Activated naive CD4-positive, alpha-beta T cell (primary cell): ENCODE measurements at places on chromosomes 3 and 15.

- no peak for DNase-seq
These were observed 110.0 kb downstream of the RAB11A start for GRCh38 chr15:65979316-65979715.

DNA sequence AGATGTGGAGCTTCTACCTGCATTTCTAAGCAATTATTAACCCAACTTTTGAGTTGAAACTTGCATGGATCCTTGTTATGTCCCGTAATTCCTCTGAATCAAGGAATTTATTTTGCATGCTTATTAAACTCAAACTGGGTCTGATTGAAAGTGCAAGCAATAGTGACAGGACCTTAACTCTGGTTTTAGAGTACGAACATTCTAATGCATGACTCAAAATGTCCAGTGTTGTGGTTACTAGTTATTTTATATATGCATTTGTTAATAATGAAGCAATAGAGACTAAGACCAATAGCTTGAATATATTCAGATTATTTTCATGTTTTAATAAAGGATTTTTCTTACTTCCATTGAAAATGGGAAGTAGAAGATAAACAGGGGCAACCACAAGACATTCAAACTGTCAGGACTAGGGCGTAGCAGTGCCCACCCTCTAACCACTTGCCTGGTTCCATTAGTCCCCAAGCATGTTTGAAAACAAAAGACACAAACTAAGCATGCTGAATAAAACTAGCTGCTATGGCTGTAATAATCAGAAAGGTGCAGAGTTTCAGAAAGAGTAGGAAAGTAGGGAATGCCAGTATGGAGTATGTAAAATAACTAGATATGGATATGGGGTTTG lies 28.1 kb downstream of the OIP5 start:
- no peak for DNase-seq

DNA sequence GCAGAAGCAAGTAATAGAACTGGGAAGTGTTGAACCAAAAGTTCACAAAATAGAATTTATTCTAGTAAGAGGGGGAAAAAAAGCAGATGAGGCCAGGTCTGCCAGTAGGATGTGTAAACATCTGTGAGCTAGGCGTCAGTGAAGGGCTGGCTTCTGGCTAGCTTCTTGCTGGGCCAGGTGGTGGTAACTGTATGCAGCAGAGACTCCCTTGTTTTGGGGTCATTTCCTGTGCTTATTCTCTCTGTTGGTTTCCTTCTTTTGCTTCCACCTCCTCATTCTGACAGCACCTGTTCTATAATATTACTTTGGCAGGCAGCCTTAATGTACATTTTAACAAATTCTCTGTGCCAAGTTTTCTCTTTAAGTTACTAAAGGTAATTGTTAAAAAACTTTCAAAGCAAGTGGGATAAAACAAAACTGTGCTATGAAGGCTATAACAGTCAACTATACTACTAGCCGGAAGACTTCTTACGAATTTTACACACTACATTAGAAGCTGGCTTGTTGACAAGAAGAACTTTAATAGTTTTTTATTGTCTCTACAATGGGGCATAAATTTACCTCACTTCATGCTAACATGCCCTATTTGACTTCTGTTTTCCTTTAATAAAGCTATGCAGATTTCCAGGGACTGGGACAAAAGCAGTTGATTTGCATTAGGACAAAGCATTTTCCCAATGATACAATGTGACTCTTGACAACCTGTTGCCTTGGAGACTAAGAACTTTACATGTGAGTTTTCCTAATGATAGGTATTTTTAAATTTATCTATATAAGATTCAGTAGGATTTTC lies 318.8 kb upstream of the NAALADL2 start:
- no peak for DNase-seq

GRCh38 chr3:171687581-171687980 lies 122.7 kb downstream of the PLD1 start:
- DNase-seq, result no peak

DNA sequence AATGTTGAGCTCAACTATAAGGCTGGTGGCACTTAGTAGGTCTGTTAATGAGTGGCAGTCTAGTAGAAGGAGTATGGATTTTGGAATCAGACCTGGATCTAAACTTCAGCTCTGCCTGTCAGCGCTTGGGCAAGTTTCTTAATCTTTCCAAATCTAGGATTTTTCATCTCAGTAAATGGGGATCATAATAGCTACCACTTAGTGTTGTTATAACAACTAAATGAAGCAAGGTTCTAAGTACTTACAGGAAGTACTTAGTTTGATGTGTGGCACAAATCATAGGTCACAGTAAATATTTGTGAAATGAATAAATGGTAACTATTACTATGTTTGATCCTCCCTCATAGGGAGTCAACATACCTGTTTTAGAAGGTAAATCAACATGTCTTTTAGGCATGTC lies 31.4 kb downstream of the SLC49A4 start:
- no peak for DNase-seq

GRCh38 chr3:56879436-56880215 lies 77.9 kb upstream of the ARHGEF3 start:
- DNase-seq, result no peak

- no peak for DNase-seq
These were observed 8.3 kb downstream of the SEMA3G start for GRCh38 chr3:52436500-52437149.

DNA sequence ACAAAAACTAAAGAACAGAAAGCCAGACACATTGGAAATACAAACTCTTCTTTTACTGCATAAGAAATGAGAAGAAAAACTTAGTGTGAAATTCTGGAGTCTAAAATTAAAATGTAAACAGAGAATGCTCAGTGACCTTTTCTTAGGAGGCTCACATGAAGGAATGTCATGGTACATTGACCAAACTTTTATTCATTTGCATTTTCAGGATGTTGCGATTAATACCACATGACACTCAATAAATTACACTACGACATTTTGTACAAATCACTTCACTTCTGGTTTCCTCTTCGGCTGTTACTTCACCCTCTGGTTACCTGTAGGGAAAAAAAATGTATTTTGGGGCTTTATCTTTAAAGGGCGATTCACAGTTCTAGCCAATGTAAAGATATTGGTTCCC lies 56.4 kb upstream of the ACTC1 start:
- no peak for DNase-seq

- DNase-seq, result no peak
These were observed 27.5 kb upstream of the MAPKBP1 start for GRCh38 chr15:41746802-41747201.

GRCh38 chr3:40582401-40583027 lies 57.8 kb downstream of the ZNF621 start:
- no peak for DNase-seq

GRCh38 chr3:50658416-50658815 lies 16.3 kb upstream of the DOCK3 start:
- no peak for DNase-seq

GRCh38 chr15:42612367-42612912 lies 37.0 kb downstream of the STARD9 start:
- DNase-seq, result no peak

GRCh38 chr3:23094890-23095462 lies 108.2 kb upstream of the UBE2E2 start:
- no peak for DNase-seq

DNA sequence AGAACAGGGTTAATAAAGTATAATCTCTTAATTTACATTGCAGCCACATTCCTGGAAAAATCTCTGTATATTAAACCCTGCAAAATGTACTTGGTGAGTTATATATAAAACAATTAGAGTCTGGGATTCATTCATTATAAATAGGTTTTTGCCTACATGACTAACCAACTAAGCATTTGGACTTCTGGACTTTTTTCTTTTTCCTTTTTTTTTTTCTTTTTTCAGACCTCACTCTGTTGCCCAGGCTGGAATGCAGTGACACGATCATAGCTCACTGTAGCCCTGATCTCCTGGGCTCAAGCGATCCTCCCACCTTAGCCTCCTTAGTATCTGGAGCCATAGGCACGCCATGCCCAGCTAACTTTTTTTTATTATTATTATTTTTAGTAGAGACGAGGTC lies 4.5 kb downstream of the DNAJC13 start:
- DNase-seq, result no peak

GRCh38 chr3:151218136-151218535 lies 15.1 kb upstream of the GPR171 start:
- DNase-seq, result no peak

- no peak for DNase-seq
These were observed 58.5 kb downstream of the CCNL1 start for GRCh38 chr3:157101486-157101885.

GRCh38 chr3:68631850-68632545 lies 300.3 kb downstream of the TAFA4 start:
- DNase-seq, result no peak

DNA sequence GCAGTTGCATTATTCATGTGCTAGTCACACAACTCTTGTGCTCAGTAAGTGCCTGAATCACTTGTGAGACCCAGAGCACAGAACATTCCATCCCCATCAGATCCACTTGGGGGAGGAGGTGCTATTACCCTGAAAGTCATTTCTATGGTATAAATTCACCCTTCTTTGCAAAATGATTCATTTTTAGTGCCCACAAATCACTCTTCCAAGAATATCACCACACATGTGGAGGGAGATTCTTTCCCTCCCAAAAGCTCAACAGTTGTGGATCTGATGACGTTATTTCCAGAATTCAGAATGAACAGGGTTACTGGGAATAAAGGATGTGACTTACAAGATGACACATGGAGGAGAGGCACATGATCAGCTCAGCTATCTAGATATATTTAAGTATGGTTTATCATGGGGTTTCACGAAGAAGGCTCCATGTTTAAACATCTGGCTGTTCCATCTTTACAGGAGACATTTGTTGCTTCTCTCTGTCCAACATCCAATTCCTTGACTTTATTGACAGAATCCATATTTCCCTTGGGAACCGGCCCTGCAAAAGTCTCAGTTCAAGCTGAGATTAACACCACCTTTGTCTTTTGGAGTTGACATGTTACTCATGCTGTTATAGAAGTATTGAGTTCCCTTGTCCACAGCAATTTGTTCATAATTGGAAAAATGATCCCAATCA lies 214.2 kb upstream of the PROK2 start:
- no peak for DNase-seq

GRCh38 chr3:100708644-100708988 lies 678 bp upstream of the TFG start:
- no peak for DNase-seq

GRCh38 chr15:73560501-73561117 lies 72.6 kb downstream of the NPTN start:
- DNase-seq, result no peak

GRCh38 chr3:104960579-104960978 lies 406.1 kb upstream of the ALCAM start:
- DNase-seq, result no peak

GRCh38 chr3:69130689-69131088 lies 8.3 kb upstream of the LMOD3 start:
- no peak for DNase-seq

GRCh38 chr15:99371180-99372103 lies 120.2 kb downstream of the LRRC28 start:
- DNase-seq, result no peak

DNA sequence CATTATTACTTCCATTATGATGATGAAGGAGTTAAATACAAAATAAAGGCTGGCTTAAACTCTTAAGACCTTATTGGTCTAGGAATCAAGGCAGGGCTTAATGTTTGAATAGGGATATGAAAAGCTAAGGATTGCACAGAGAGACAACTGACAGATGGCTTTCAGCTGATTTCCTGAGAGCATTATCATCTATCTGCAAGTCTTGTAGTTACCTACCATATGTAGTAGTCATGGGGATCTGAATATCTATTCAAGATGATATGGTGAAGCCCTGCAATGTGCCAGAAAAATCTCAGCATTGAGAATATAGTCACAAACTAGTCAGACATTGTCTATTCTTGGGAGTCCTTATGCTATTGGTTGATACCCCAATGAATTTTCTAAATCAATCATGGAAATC lies 47.5 kb upstream of the CHMP2B start:
- DNase-seq, result no peak

GRCh38 chr3:535566-536416 lies 339.2 kb downstream of the CHL1 start:
- no peak for DNase-seq

DNA sequence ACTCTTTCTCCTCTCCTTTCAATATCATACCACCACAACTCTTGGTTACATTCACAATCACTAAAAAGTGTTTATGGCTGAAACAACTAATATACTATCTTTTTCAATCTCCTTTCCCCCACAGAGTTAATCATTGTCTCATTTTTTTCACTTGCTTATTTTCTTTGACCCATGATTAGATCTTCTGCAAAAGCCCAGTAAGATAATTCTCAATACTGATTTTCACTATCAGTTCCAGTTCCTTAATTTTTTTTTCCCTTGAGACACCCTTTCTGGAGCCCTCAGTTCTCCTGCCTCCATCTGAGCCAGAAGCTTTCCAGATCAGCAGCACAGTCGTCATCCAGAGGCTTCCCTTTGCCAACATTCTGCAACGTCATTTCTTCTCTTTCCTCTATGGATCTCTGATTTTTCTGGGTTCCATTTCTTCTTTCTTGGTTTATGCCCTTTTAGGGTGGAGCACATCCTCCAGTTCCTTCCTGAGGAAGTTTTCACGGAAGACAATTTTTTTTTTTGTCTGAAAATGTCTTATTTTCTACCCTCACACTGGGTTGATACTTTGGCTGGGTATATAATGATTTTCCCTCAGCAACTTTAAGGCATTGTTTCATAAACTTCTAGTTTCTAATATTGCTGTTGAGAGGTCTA lies 88.7 kb upstream of the C15orf39 start:
- DNase-seq, result no peak

DNA sequence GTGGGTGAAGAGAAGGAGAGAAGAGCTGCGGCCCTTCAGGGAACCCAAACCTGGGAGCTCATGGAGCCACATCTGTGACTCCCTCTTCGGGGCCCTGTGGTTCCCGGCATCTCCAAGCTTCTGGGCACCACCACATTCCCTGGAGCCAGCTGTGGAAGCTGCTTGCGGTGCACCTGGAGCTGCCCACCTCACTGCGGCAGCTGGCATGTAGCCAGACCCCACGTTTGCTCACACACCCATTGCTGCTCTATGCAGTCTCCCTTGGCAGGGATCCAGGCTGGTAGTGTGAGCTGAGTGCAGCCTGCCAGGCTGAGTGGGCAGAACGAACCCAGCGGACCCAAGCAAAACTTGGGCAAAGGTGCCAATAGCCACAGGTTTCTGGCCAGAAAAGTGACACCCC lies 16.8 kb upstream of the PLA2G4E start:
- DNase-seq, result no peak

GRCh38 chr3:2810723-2811122 lies 299.5 kb downstream of the IL5RA start:
- no peak for DNase-seq

DNA sequence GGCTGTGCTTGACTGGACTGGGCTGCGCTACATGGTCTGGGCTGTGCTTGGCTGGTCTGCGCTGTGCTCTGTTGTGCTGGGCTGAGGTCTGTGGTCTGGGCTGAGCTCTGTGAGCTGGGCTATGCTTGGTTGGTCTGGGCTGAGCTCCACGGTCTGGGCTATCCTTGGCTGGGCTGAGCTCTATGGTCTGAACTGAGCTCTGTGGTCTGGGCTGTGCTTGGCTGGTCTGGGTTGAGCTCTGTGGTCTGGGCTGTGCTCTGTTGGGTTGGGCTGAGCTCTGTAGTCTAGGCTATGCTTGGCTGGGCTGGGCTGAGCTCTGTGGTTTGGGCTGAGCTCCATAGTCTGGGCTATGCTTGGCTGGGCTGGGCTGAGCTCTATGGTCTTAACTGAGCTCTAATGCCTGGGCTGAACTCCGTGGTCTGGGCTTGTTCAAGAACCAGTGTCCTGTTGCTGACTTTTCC lies 92.0 kb downstream of the PLXNA1 start:
- DNase-seq, result no peak

- DNase-seq, result no peak
These were observed 149.4 kb downstream of the VGLL4 start for GRCh38 chr3:11494131-11494916.
